ENCODE measurements at places on chromosomes 13 and 19.

DNA sequence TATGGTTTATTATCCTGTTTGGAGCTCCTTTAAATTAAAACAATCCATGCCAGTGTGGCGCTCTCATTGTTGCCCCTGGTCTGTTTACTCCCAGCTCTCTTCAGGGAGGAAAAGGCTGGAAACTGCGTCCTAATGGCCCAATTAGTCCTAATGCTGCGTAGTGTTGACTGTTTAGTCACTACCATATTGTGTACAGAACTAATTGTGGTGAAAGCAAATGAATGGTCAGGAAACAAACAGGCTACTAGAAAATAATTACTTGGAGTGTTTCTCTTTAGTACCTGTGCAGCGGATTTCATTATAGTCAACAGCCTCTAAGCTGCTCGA, 54.5 kb upstream of the MTIF3 start:
- DNase-seq, result no peak

DNA sequence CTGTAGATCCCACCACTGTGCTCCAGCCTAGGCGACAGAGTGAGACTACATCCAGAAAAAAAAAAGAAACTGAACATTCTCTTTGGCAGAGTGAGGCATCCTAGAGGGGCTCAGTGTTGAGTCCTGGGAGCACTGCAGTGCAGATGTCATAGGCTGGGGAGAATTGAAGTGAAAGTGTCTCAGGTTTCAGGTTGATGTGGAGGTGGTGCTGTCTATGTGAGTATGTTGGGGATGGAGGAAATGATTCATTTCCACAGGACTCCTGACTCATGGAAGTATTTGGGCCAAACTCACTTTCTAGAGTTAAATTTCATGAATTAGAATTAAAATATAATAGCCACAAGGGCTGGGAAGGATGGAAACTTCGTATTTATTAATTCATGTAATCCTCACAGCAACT, 134.4 kb upstream of the TSC22D1 start:
- DNase-seq, result no peak

DNA sequence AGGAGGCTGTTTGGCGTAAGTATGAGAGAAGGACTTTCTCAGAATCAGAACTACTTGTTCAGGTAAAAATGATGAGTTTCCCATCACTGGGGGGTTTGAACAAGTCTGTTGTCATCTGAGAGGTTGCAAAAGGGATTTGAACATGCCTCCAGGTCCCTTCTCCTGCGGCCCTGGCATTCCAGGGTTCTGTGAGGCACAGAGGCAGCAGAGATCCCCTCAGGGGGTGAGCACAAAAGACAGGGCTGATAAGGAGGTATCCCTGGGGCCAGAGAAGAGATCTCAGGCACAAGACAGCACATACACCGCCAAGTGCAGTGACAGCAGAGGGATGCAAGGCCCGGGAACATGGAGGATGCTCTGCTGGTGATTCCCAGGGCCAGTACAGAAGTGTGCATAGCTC, 275.8 kb upstream of the TSHZ3 start:
- DNase-seq, result no peak

GRCh38 chr13:59801107-59801880, 362.4 kb downstream of the DIAPH3 start:
- no peak for DNase-seq

- DNase-seq, result no peak
Measured at GRCh38 chr13:74070513-74070912, 63.7 kb downstream of the KLF12 start.

- DNase-seq, result peak; percentile 17
Measured at GRCh38 chr13:21913010-21913409, 242.1 kb downstream of the FGF9 start.

- DNase-seq, result no peak
Measured at GRCh38 chr19:2477732-2478191, 1.8 kb downstream of the GADD45B start.

GRCh38 chr19:2266183-2266993, 10.2 kb upstream of the JSRP1 start:
- DNase-seq, result no peak

DNA sequence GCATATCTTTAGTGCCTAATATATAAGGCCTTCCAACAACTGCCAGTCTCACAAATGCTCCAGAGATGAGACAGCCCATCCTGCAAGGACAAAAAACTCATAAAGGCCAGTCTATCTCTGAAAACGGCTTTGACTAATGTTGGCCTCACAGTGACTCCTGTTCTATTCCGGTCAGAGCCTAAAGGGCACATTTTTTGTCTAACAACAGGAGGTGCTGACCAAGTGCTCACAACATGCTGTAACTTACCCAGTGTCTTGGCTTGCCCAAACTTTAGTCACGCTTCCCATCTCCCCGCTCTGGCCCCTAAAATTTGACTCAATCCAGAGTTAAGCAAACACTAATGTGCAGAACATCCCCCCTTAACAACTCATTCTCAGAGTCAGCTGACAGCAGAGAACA, 1411.2 kb upstream of the MIR17HG start:
- no peak for DNase-seq

All from NCI-H526 treated with DMSO at 0.1 percent for 48 hours (cell line).